ENCODE measurements at places on chromosomes 16 and 17.

DNA sequence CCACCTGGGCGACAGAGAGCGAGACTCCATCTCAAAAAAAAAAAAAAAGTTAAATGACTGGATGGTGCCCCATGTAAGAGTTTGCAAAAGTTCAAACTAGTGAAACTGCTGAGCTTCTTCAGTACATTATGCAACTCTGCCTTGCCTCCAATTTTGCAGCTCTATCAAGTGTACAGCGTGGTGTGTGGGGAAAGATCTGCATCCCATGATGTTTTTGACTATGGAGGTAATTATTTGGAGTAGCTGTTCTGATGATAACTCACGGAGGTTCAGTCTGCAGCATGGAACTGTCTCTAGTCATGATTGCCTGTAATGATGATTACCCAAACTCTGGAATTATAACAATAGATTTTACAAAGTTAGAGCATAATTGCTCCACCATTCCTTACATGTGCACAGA, 149.6 kb downstream of the PITPNC1 start:
- no peak for DNase-seq

DNA sequence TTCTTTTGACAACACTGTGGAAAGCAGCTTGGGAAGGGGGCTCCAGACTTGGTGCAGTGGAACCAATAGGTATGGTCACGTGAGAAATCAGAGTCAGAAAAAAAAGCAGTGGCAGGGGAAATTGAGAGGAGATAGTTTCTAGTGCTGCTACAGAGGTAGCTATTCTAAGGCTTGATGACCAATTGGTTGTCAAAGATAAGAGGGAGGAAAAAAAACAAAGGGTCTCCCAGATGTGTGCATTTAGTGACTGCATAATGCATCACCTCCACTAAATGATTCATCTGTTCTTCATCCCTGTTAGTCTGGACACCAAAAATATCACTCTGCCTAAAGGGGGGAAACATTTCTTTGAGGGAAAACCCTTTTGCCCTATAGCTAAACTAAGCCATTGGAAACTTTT, 56.5 kb downstream of the PIGL start:
- no peak for DNase-seq

DNA sequence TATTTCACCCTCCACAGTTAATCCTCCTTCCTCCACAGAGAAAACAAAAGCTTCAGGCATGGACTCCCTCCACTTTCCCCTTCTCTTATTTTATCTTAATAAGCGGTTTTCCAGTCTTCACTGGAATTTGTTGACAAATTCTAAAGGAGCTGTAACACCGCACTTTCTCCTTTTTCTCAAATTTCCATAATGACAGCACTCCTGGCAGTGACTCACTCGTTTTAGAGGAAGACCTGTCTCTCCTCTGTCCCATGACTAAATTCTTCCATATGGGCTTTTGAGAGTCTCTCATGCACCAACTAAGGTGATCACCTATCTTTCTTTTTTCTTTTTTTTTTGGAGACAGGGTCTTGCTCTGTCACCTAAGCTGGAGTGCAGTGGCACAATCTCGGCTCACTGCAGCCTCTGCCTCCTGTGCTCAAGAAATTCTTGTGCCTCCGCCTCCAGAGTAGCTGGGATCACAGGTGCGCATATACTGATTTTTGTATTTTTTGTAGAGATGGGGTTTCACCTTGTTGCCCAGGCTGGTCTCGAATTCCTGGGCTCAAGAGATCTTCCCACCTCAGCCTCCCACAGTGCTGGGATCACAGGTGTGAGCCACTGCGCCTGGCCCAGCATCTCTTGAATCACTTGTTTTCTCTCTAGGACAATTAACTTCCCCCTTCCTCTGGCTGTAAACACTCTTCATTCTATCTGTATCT, 7.7 kb downstream of the ITGAM start:
- no peak for DNase-seq

- DNase-seq: no peak
Measured at GRCh38 chr17:33668516-33668915, 375.4 kb upstream of the ASIC2 start.

All from sciatic nerve (tissue), 2 donors.